ENCODE measurements at places on chromosomes 1 and 21. TPM values are rescaled to one million over a fixed set of nuclear protein-coding genes. Genes with fewer than 3 reads are reported as not detected.

EEIG2 gene
- polyA plus RNA-seq = 5.4 TPM

ZYG11A gene
- polyA plus RNA-seq = not detected

CRYAA gene
- polyA plus RNA-seq = not detected

NIPAL3 gene
- polyA plus RNA-seq = 23.7 TPM

All from cardiac muscle cell (in vitro differentiated cells and primary cell).